ENCODE measurements at places on chromosomes 11 and 22.

DNA sequence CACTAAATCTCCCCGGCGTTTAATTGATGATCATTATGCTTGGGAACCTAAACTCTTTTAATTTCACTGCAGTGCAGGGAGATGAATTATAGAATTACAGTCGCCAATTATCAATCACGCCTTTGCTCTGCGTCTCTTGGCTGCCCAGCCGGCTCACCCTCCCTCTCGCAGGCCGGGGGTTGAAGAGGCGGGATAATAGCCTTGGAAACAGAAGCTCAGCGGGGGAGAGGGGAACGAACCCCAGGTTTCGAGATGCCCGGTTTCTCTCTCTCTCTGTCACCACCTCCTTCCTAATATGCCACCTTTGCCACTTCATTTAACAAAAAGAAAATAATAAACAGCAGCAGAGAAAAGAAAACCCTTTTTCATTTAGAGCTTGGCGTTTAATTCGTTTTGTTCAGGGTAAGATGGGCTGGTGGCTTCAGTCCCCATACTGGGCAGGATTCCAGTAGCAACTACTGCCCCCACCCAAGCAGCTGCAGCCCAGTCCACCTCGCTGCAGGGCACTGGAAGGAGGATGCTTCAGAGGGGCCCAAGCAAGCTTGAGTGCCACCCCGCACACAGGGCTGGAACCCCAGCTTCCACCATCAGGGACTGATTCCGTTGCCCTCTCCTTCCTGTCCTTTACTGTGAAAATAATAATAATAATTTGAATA is 271.7 kb downstream of the BUD13 start:
- no peak for DNase-seq

- no peak for DNase-seq
These were observed 205.3 kb downstream of the MN1 start for GRCh38 chr22:27596133-27596870.

- DNase-seq = no peak
These were observed 14.1 kb downstream of the CSDC2 start for GRCh38 chr22:41574847-41575381.

DNA sequence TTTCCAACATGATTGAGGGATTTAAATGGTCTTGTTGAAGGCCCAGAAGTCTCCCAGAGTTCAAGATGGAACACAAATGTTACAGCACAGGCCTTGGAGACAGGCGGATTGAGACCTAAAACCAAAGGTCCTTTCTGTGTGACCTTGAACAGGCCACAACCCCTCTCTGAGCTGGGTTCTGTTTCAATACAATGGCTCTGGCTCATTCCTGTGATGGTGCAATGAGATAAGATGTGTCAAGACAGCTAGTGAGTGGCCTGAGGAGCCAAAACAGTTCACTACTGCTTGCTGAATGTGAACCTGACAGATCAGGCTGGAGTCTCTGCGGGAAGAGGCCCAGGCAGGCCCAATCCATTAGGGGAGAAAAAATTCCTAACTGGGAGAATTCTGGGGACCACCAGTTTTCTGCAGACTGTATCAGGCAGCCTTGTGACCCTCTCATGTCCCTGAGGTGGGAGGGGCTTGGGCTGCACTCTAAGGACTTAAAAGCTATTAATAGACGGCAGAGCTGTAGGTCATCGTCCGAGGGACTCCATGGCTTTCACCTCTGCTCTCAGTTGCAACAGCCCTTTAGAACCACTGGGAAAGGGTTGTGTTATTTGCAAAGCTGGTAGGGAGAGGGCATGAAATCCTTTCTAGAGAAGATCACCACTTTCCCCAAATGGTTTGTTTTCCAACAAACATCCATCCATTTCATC is 126.1 kb upstream of the TEAD1 start:
- DNase-seq = no peak

DNA sequence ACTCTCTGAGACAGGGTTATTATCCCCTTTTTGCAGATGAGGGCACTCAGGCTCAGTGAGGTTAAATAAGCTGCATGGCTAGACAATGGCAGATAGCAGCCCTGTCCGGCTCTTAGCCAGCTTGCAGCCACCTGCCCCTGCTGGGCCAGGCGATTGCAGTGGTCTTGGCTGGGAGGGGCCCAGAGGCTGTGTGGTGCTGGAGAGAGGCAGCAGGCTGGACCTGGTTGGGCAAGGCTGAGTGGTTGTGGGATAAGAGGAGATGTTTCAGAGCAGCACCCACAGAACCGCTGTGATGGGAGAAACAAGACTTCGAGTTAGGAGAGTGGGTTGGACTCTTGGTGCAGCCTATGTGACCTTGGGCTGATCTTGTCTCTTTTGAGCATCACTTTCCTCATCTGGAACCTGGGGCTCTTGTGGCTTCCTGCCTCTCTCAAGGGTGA is 25.5 kb downstream of the PTPRJ start:
- no peak for DNase-seq

GRCh38 chr22:20080445-20080775 is 369 bp downstream of the DGCR8 start:
- DNase-seq = peak; percentile 55

GRCh38 chr11:75563501-75563977 is 1.5 kb downstream of the SERPINH1 start:
- no peak for DNase-seq

GRCh38 chr11:83545494-83546260 is 259.5 kb upstream of the CCDC90B start:
- DNase-seq = no peak

GRCh38 chr11:116519499-116519898 is 253.3 kb downstream of the BUD13 start:
- DNase-seq = no peak

DNA sequence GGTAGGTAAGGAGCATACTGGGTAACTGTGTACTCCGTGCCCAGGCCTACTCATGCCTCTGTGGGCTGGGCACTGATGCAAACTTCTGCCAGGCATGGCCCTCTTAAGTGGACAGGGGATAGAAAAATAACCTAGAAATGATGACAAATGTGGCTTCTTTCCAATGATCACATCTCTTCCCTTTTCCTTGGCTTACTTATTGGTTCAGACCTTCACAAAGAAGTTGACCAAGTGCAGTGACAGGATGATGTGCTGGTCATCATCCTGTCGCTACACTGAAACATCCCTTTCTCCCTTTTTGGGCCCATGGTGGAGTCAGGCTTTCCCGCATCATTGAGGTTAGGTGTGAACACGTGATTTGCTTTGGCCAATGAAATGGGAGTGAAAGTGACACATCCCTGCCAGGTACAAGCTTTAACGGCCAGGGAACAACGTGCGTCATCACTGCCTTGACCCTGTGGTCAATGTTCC is 31.8 kb upstream of the APOBEC3A start:
- DNase-seq = no peak

- no peak for DNase-seq
These were observed 106.9 kb upstream of the NAV2 start for GRCh38 chr11:19605520-19606371.

GRCh38 chr11:67268081-67268961 is 2.0 kb downstream of the GRK2 start:
- no peak for DNase-seq

GRCh38 chr11:107752949-107753822 is 41.3 kb upstream of the SLN start:
- DNase-seq = no peak

GRCh38 chr22:23752750-23753149 is 1.5 kb downstream of the VPREB3 start:
- no peak for DNase-seq

DNA sequence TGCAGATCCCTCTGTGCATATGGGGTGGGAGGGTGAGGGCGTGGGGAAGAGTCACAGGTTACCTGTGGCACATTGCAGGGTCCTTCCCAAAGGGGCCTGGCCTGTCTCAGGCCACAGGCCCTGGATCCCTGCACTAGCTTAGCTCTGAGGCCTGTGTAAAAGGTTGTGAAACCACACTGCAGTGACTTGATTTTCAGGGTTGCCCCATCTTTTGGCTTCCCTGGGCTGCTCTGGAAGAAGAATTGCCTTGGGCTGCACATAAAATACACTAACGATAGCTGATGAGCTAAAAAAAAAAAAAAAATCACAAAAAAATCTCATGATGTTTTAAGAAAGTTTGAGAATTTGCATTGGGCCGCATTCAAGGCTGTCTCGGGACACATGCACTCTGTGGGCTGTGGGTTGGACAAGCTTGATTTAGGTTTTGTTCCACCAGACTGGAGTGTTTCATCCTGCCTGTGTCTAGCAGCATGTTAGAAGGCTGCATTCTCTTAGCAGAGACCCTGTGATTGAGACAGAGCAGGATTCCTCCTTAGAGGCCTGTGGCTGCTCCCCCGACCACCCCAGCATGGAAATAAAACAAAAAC is 35.9 kb upstream of the TREH start:
- no peak for DNase-seq

DNA sequence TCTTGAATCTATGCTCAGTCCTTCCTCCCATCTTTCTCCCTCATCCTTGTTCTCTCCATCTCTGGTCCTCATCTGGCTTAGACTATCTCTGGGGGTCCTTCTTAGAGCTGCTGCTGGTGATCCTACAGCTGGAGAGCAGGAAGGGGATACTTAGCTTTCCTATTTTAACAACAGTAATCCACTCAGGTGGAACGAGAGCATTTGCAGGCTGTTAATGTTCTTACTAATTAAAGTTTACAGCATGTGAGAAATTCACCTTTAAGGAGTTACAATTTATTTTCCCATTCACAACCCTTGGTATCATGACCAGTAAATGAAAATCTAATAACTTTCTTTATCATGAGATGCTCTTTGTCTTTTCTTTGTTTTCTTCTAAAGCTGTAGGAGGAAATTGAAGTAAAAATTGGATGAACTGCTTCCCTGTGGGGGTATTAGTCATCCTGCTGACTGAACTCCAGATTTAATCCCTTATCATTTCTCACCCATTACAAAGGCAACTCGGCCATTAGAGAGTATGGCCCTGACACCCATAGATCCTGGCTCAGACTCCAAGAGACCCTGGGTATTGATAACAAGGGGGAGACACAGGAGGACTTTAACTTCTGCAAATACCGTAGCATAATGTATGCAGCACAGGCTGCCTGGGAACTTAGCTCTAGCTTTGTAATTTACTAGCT is 37.6 kb upstream of the MTNR1B start:
- no peak for DNase-seq

GRCh38 chr11:65169164-65169641 is 830 bp upstream of the SPDYC start:
- no peak for DNase-seq

DNA sequence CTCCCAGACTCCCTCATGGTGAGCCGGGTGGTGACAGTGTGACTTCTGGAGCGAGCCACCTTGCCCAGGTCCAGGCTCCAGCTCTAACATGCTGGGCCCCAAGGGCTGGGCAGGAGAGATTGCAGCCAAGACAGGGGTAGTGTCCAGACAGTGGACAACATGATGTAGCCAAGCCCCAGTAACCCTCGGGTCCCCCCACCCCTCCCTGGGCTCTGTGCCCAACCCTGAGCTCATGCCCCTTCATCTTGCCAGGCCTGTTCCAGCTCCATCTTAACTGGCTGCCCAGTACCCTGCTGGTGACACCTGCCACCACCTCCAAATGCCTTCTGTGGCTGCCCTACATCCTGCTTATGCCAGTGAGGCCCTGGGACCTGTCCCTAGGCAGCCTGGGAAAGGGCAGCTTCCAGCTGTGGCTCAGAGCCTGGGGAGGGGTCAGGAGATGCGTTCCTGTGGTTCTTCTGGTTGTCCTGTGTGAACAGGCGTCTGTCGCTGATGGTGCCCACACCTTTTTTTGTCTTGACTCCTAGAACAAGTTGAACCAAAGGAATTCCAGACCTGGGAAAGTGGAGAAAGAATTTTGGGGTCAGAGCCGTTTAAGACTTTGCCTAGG is 12.5 kb upstream of the SYT12 start:
- DNase-seq = no peak

DNA sequence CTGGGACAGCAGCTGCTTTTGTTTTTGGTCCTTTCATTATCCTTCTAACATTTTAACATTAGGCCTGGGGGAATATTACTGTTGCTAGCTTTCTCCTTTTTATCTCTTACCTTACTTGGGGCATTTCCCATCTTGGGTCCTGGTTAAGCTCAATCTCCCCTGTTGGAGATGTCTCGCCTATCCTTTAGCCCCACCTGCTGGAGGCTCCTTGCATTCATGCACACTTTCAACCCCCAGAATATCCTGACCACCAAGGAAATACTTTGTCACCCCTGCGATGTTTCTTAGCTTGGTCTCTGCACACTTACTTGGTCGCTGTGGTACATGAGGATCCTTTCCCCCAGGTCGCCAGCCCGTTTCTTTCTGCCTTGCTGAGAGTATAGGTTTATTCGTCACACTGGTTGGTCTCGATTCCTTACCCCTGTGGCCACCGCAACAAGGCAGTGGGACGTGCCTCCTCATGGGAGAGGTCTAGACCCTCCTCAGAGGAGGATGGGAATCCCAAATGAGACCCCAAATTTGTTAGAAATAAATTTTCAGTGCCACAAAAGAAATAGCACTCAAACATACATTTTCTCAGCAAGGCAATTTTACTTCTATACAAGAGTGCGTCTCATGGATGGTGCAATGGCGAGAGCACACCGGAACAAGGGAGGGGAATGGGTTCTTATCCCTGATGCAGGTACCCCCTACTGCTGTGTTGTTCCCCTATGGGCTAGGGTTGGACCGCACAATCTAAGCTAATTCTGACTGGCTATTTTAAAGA is 5.4 kb upstream of the TXN2 start:
- peak; percentile 56 for DNase-seq

GRCh38 chr11:25247336-25247735 is 750.5 kb downstream of the LUZP2 start:
- DNase-seq = no peak

DNA sequence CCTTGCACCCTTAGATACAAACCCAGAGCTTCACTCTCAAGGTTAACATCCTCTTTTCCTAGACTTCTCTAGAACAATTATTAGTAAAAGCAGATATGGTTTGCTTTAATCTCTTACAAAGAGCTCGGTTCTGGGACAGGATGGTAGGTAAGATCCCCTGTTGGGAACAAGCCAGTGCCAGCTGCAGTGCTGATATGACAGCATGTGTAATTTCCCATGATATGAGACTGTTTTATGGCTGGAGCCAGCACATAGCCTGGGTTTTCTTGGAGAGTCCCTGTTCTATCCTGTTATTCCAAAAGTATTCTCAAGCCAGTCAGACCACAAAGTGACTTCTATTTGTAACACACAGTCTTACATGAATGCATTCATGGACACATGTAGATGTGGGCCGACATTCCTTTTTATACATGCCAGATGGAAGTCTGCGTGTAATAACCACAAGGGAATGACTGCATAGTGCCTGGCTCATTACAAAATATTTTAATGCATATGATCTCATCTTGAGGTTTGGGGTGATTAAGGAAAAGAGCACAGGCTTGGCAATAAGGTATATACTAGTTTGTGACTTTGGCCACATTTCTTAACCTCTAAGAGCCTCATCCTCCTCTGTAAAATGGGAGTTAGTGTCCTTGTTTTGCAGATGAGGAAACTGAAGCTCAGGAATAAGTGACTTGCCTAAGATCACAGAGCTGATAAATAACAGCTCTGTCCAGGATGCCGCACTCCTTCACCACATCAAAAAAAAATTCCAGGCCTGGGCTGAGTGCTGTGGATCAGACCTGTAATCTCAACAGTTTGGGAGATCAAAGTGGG is 21.8 kb downstream of the CLMP start:
- DNase-seq = no peak

GRCh38 chr11:11501546-11502262 is 120.1 kb downstream of the GALNT18 start:
- DNase-seq = no peak

GRCh38 chr11:94968334-94968958 is 4.9 kb downstream of the CWC15 start:
- DNase-seq = no peak
